ENCODE measurements at places on chromosomes 7 and 10. TPM values are rescaled to one million over a fixed set of nuclear protein-coding genes. Genes with fewer than 3 reads are reported as not detected.

Gene PDZD7
- 2.2 TPM for total RNA-seq

Gene CPA4
- 0.31 TPM for total RNA-seq

Gene TLX1
- total RNA-seq, result 1.7 TPM

Gene MAGI2
- total RNA-seq, result 11.2 TPM

Gene SLC18A3
- not detected for total RNA-seq

Gene TYW1B
- total RNA-seq, result 11.3 TPM

Gene SH2B2
- total RNA-seq, result 26.6 TPM

Gene TMEM168
- 26.1 TPM for total RNA-seq

Gene CREB5
- total RNA-seq, result 2.0 TPM

Gene GPR37
- total RNA-seq, result 65.4 TPM

Gene AKR1D1
- total RNA-seq, result 0.87 TPM

Gene SKIDA1
- 6.6 TPM for total RNA-seq

Gene AFAP1L2
- total RNA-seq, result 4.0 TPM

Gene MYO1G
- total RNA-seq, result 0.63 TPM

Gene NRAP
- total RNA-seq, result 2.1 TPM

Gene ZCCHC24
- 31.3 TPM for total RNA-seq

Gene SRRM3
- 8.4 TPM for total RNA-seq

Gene WNT8B
- not detected for total RNA-seq

Gene TMEM130
- total RNA-seq, result 84.6 TPM

Gene NUDT13
- total RNA-seq, result 3.0 TPM

Gene KLHDC10
- 44.3 TPM for total RNA-seq

Gene SLC16A9
- 3.8 TPM for total RNA-seq

Gene MMD2
- total RNA-seq, result 21.6 TPM

Gene TAS2R4
- 8.2 TPM for total RNA-seq

Gene MYPN
- total RNA-seq, result 1.5 TPM

Gene GSDME
- total RNA-seq, result 55.0 TPM

Gene CCDC3
- 30.6 TPM for total RNA-seq

Gene SYT15B
- total RNA-seq, result 1.0 TPM

Gene SEMA3D
- 11.5 TPM for total RNA-seq

Gene JCAD
- 133 TPM for total RNA-seq

Gene SPDYE8
- total RNA-seq, result 1.4 TPM

Gene NIPSNAP2
- total RNA-seq, result 136 TPM

Gene AKR1B15
- 2.1 TPM for total RNA-seq

Gene TSPAN12
- 6.3 TPM for total RNA-seq

Gene TMEM248
- total RNA-seq, result 221 TPM

Gene AVL9
- total RNA-seq, result 46.8 TPM

Gene ACHE
- 10.5 TPM for total RNA-seq
